ENCODE measurements at places on chromosomes 13 and 19.

DNA sequence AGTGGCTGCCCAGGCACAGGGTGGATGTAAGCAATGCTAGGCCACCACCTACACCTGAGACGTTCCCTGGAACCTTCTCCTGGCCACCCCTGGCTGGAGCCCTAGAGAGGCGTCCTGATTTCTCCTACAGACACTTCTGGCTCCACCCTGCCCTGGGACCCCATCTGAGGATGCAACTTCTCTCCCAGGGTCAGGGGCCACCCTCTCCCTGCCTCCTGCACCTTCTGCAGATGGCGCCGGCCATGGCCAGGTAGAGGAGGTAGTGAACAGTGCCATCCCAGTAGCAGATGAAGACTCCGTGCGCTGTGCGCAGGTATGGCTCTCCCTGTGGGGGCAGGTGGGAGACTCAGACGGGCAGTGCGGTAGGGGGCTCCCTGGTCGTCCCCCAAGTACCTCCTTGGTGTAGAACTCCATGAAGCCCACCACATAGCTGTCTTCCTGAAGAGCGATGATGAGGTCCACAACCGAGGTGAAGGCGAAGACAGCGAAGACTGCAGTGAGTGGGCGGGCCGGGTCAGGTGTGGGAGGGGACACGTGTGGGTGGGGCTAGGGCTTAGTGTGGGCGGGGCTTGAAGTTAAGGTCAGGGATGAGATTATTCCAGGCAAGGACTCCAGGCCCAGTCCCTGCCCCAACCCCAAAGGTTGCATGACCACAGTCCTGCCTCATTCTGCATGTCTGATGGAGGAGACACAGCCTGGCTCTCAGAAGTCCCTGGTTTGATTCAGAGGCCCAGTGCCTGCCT, 3.0 kb downstream of the TM6SF2 start:
- H3K4me3 ChIP-seq, result no peak overlapping the region
- no peak overlapping the region for H3K27ac ChIP-seq
- no peaks in the 10 kb centered on the region for H3K27me3 ChIP-seq
- H3K4me1 ChIP-seq, result peaks cover 5% of the 10 kb centered on the region
- no peaks in the 10 kb centered on the region for H3K36me3 ChIP-seq

DNA sequence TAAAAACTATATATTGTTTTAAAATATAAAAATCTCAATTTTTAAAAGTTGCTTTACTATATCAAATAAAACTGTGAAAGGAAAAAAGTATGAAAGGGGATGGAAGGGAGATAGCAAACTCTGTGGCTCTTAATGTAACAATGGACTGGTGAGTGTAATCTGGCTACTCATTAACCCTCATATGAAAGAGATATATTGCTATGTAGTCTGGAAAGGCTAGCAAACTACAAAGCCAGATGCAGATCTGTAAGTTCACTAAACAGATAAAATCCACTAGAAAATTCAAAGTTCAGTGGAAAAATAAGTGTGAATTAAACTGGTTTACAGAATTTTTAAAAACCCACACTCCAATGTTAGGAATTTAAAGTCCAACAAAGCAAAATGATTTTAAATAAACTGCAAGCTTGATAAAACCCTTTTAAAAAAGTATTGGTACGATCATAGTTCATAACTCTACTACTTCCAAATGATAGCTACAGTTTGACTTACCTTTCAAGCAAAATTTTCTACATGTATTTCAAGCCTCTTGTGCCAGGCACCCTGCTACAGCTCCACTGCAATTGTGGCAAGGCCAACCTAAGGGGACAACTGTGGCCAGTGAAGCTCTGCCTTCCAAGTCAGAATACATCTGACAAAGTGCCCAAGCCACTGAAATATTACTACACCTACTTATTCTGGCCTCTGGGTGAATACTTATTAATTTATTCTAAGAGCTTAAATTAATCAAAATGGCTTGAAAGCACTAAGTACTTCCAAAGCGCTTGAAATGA, 647 bp upstream of the ELF1 start:
- peaks cover 14% of the 10 kb centered on the region for H3K4me1 ChIP-seq
- H3K36me3 ChIP-seq, result no peaks in the 10 kb centered on the region
- no peak for DNase-seq
- H3K4me3 ChIP-seq, result no peak overlapping the region
- H3K27me3 ChIP-seq, result no peaks in the 10 kb centered on the region

DNA sequence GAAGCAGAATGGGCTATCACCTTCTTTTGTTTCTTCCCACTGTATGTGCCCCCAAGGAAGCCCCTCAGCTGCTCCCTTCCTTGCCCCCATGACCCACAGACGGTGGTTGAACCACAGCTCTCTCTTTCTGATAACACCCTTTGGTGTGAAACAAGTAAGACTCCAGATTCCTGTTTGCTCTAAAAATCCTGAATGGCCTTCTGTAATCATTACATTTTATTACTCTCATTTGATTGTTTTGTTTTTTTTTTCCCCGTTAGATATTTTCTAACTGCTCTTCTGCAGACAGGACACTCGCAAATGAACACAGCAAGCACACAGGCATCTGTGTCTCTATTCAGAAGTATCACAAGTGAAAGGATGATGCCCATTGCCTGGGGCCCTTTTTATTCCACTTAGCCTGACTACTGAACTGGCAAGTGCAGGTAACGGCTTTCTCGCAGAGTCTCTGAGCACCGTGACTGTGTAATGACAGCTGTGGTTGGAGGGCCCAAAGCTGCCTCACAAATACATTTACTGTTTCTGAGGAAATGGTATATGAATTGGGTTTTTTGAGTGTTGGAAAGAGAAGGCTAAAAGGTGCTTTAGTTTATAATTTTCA, 59.3 kb downstream of the OXGR1 start:
- no peaks in the 10 kb centered on the region for H3K36me3 ChIP-seq
- H3K27ac ChIP-seq, result no peak overlapping the region
- H3K4me1 ChIP-seq, result no peaks in the 10 kb centered on the region
- no peak overlapping the region for H3K4me3 ChIP-seq
- no peak for DNase-seq

DNA sequence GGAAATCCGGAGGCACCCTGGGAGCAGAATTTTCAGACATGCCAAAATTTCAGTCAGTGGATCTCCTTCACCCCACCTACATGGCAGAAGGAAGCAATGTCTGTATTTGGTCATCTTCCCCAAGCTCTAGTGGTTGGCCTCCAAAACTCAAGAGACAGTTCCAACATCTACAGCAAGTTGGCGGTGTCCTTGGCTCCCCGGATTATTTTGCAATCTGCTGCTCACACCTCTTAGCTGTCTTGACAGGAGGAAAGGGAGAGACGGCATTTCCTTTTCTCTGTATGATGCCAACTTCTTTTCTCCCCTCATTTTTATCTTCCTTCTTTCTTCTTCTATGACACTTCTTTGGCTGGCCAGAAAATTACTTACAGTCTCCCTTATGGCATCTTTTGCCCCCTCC, 159.9 kb downstream of the SUCLA2 start:
- no peak overlapping the region for H3K27ac ChIP-seq
- H3K4me1 ChIP-seq, result no peaks in the 10 kb centered on the region
- H3K36me3 ChIP-seq, result no peaks in the 10 kb centered on the region
- DNase-seq, result no peak
- no peak overlapping the region for H3K4me3 ChIP-seq

GRCh38 chr13:37410316-37410715, 188.3 kb downstream of the POSTN start:
- no peaks in the 10 kb centered on the region for H3K36me3 ChIP-seq
- no peak for DNase-seq
- no peak overlapping the region for H3K27ac ChIP-seq
- no peaks in the 10 kb centered on the region for H3K27me3 ChIP-seq
- H3K4me1 ChIP-seq, result no peaks in the 10 kb centered on the region

DNA sequence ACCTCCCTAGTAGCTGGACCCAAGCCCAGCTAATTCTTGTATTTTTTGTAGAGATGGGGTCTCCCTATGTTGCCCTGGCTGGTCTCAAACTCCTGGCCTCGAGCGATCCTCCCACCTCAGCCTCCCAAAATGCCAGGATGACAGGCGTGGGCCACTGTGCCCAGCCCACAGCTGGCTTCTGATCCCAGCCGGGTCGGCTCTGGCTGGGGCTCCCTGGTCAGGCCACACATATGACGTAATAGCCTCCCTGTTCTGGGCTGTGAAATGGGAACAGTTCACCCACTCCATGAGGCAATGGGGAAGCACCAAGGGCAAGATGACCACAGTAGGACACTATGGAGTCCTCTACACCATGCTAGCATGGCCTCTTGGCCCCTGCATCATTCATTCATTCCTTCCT, 41.1 kb downstream of the TINCR start:
- no peak for DNase-seq
- H3K27ac ChIP-seq, result no peak overlapping the region
- H3K4me3 ChIP-seq, result no peak overlapping the region
- no peaks in the 10 kb centered on the region for H3K27me3 ChIP-seq
- no peaks in the 10 kb centered on the region for H3K4me1 ChIP-seq

DNA sequence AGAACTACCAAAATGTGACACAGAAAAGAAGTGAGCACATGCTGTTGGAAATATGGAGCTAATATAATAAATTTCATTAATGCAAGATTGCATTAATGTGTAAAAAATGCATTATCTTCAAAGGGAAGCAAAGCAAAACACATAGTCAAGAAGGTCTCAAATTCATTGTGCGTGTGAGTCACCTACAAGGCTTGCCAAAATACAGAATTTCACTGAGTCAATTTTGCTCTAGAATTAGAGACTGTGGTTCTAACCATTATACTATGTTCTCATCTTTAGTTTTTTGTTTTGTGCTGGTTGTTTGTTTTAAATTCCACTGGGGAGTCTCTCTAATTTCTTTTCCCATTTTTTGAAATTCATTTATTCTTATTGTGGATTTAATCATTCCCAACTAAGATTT, 149.8 kb upstream of the SLITRK1 start:
- H3K36me3 ChIP-seq, result no peaks in the 10 kb centered on the region
- no peak for DNase-seq
- H3K27me3 ChIP-seq, result no peaks in the 10 kb centered on the region
- H3K4me3 ChIP-seq, result no peak overlapping the region
- no peak overlapping the region for H3K27ac ChIP-seq
- no peaks in the 10 kb centered on the region for H3K4me1 ChIP-seq

DNA sequence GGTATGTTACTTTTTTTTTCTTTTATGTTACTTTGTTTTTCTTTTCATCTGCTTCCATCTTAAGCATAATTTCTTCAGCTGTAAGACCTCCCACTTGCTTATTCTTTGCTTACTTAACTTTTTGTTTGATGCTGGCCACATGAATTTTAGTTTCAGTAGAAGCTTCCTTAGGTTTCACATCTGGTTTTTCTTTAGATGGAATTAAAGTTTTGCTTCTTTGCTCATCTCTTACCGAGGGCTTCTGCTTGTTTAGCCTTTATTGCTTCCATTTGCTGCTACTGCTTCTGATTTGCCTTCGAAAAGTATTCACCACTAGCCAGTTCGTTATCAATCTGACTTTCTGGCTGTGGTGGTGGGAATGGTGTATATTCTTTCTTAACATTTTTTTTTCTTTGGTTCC, 90.9 kb downstream of the GJA3 start:
- H3K27me3 ChIP-seq, result no peaks in the 10 kb centered on the region
- H3K27ac ChIP-seq, result no peak overlapping the region
- peaks cover 29% of the 10 kb centered on the region for H3K36me3 ChIP-seq
- no peaks in the 10 kb centered on the region for H3K4me1 ChIP-seq
- no peak overlapping the region for H3K4me3 ChIP-seq
- DNase-seq, result no peak

- H3K4me1 ChIP-seq, result no peaks in the 10 kb centered on the region
- H3K27me3 ChIP-seq, result no peaks in the 10 kb centered on the region
- H3K36me3 ChIP-seq, result no peaks in the 10 kb centered on the region
- DNase-seq, result no peak
- no peak overlapping the region for H3K27ac ChIP-seq
These were observed 112.4 kb upstream of the VSTM2B start for GRCh38 chr19:29413435-29413834.

- H3K4me1 ChIP-seq, result peaks cover 18% of the 10 kb centered on the region
- H3K27ac ChIP-seq, result no peak overlapping the region
- H3K4me3 ChIP-seq, result no peak overlapping the region
- no peak for DNase-seq
These were observed 242.8 kb downstream of the ENOX1 start for GRCh38 chr13:43544011-43544410.

GRCh38 chr13:106326751-106327150, 208.7 kb downstream of the EFNB2 start:
- DNase-seq, result no peak
- no peaks in the 10 kb centered on the region for H3K36me3 ChIP-seq
- H3K27ac ChIP-seq, result no peak overlapping the region
- H3K4me3 ChIP-seq, result no peak overlapping the region

Data from thoracic aorta (tissue), 2 donors.